Dermis microvascular lymphatic vessel endothelial cell (primary cell): ENCODE measurements at places on chromosomes 6 and 20.
A peak's percentile ranks its signal among the peaks of the same experiment; 100 is the strongest.

- DNase-seq, result peak; percentile 53
Observed at GRCh38 chr6:41092421-41093140, 19.8 kb downstream of the NFYA start.

DNA sequence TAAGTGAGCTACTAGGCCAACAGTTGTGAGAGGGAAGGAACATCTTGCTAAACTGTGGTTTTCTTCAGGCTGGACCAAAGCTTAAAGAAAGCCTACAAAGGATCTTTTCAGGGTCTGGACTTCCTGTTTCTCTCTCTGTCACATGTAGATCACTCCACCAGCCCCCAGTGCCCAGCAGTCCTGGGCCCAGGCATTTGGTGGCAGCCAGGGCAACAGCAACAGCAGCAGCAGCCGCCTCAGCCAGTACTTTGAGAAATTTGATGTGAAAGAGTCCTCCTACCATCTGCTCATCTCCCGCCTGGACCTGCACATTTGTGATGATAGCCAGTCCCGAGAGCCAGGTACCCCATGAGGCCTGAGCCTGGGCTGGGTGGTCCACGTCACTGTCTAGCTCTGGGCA is 44.1 kb downstream of the BLTP3A start:
- no peak for DNase-seq

DNA sequence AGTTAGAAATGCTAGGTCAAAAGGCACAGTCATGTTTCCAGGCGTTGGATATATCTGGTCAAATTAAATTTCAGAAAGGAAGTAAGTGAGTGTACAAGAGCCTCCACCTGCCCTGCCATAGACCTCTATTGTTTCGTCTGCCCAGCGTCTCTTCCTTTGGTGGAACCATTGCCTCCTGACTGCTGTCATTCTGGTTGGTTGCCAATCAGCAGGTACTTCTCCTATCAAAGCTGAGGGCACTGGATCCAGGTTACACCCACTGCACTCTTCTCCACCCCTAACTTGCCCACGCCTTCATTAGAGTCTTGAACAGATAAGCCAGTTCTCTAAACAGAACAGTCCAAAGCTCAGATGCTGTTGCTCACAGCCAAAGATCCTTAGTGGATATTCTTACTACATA is 2.6 kb upstream of the WFDC5 start:
- DNase-seq, result no peak

GRCh38 chr6:132187816-132188215 is 213.5 kb downstream of the MOXD1 start:
- no peak for DNase-seq

DNA sequence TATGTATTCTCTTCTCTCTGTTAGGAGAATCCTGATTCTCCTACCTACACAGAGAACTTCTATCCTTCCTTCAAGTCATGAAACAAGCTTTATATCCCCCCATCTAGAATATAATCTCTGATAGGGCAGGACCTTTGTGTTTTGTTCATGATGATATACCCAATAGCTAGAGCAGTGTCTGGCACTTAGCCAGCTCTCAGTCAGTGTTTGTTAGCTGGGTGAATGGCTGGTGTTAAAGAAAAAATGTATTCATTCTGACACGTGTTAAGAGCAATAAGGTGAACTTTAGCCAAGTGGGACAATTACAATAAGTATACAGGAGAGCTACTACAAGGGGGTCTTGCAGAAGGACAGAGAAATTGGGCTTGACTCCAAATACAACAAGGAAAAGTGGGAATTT is 34.3 kb upstream of the TNFRSF21 start:
- peak; percentile 5 for DNase-seq

- DNase-seq, result peak; percentile 3
Observed at GRCh38 chr20:54123587-54124180, 50.1 kb downstream of the CYP24A1 start.

- no peak for DNase-seq
Observed at GRCh38 chr20:36154700-36155628, at the start of gene EPB41L1. TSS of gene EPB41L1 (plus strand) at chr20:36154740. CDS start at chr20:36173778, 19,038 bp downstream.

- DNase-seq, result no peak
Observed at GRCh38 chr20:49851231-49851705, 38.6 kb downstream of the SLC9A8 start.

DNA sequence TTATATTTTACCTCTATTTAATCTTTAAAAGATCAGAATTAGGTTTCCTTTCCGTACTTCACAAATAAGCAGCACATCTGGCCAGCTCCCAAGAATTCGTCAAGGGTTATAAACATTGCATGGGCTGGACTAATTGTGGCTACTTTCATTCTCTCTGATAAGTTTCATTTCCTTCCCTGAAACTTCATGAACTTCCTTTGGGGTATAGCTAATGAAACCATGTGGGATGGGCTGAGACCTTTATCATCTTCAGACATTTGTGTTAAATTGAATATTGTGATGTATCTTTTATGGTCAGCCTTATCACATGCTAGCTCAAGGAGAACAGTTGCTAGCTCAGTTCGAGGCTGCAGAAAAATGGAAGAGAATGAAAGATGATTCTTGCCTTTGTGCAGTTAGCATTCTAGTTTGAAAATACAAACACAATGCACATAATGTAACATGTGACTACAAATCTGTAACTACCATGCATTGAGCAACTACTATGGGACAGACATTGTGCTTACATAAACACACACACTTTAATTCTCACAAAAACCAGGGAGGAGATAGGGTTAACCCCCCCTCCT is 1.7 kb upstream of the GMPR start:
- DNase-seq, result peak; percentile 74

- DNase-seq, result no peak
Observed at GRCh38 chr6:37801605-37801940, 18.0 kb upstream of the ZFAND3 start.

GRCh38 chr6:91221072-91221720 is 634.3 kb upstream of the MAP3K7 start:
- DNase-seq, result no peak

- no peak for DNase-seq
Observed at GRCh38 chr6:81998432-81998831, 246.0 kb upstream of the TENT5A start.

- DNase-seq, result peak; percentile 59
Observed at GRCh38 chr6:21900730-21901129, 307.2 kb downstream of the SOX4 start.

- DNase-seq, result no peak
Observed at GRCh38 chr6:166951670-166952060, 4.7 kb downstream of the RNASET2 start.

DNA sequence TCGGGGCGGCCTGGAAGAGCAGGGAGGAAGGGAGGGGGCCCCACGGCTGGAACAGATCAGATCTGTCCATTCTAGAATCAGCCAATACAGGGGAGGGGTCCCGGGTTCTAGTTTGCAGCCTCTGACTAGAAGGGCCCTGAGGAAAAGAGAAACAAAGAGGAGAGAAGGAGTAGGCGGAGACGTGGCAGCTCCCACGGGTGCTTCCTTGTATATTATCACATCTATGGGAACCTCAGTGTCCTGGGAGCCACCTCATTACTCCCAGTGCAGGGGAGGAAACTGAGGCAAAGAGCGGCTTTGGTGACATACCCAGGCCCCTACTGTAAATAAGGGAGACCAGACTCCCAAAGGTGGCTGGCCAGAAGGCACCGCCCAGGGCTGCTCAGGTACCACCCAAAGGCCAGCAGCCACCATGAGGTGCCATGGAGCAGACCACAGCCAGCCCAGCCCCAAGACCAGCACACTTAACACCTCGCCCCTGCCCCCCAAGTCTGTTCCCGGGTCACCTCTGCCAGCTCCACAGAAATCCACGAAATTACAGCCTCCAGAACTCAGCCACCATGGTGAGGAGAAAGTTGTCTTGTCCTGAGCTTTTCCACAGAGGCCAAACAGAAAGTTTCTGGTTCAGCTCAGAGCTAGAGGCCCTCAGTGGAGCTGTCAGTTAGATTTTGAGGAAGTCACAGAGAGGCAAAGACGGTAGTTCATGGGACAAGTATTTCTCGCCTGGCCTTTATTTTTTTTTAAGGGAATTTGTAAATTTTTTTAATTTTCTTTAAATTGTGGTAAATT is 2.1 kb downstream of the ZC3H12D start:
- no peak for DNase-seq

- no peak for DNase-seq
Observed at GRCh38 chr20:38198238-38198861, 33.3 kb upstream of the TGM2 start.

DNA sequence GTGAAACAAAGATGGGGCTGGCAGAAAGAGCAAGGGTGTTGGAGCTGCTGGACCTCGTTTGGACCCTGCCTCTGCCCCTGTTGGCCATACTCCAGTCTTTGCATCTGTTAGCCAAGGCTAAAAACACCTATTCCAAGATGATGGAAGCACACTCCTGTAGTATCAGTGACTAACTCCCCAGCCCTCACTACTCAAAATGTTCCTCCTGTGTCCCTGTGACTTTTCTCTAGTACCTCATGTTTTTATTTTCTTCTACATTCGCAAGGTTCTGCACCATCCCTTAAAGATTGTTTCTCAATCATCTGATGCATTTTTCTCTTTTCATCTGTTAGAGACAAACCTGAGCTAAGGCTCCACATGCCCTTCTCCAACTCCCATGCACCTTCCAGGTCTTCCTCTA is 8.9 kb downstream of the PERP start:
- no peak for DNase-seq

DNA sequence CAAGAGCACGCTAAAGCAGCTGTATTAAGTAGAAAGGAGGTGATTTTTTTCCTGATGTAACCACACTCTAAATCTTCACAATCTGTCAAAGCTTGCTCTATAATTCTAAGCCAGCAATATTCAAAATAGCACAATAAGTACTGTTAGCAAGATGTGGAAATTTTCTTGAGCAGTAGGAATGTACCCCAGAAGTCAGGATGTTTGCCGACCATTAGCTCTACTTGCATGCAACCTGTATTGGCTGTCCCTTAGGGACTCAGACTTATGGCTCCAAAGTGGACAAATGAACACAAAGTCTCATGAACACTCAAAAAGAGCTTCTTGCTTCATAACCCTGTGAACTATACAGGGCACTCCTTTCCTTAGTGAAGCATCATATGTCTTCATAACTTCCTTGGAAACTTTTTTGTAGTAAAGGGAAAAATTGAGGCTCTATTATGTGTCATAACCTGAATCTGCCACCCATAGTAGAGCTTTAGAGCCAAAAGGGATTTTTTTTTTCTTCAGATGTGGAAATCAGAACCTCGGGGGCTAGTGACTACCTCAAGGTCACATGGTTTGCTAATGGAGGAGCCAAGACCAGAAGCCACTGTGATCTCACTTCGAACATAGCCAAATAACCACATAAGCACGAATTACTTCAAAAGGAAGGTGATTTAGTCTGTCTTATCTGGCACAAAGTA is 54.5 kb downstream of the ADGRG6 start:
- no peak for DNase-seq

DNA sequence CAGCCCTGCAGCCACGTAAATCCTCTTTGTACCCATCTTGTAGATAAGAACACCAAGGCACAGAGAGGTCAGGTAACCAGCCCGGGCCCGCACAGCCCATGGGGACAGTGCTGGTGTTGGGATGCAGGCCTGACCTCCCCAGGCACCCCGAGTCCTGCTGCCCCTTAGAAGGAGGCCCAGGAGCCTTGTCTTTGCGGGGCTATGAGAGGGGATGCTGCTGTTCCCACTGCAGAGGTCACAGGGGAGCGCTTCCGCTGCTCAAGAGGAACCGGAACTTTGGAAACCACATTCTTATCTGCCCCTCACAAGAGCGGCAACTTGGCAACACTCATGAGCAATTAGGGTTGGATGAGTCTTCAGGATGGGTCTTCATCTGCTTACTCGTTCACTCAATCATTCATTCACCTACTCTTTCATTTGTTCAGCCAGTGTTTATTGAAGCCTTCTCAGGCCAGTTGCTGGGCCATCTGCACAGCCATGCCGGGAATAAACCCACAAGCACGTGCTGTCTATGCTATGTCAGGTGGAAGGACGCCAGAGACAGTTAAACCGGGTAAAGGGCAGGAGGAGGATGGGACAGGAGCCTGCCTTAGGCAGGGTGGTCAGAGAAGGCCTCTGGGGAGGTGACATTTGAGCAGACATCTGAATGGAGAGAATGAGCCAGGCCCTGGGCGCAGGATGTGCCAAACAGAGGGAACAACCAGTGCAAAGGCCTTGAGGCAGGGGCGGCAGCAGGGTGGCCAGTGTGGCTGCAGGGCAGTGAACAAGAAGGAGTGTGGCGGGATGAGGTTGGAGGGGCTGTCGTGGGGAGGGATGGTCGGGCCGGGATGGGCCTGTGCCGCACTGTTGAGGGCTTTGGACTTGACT is 60.8 kb downstream of the RBM38 start:
- DNase-seq, result no peak

GRCh38 chr6:29749308-29749662 is 26.1 kb downstream of the HLA-F start:
- DNase-seq, result no peak

- DNase-seq, result no peak
Observed at GRCh38 chr20:45456632-45457031, 12.9 kb upstream of the WFDC2 start.

GRCh38 chr20:58650181-58650775 is 805 bp upstream of the STX16 start:
- no peak for DNase-seq

GRCh38 chr6:168741305-168741704 is 300.3 kb downstream of the SMOC2 start:
- no peak for DNase-seq

GRCh38 chr6:80553071-80553740 is 446.7 kb downstream of the BCKDHB start:
- peak; percentile 39 for DNase-seq

DNA sequence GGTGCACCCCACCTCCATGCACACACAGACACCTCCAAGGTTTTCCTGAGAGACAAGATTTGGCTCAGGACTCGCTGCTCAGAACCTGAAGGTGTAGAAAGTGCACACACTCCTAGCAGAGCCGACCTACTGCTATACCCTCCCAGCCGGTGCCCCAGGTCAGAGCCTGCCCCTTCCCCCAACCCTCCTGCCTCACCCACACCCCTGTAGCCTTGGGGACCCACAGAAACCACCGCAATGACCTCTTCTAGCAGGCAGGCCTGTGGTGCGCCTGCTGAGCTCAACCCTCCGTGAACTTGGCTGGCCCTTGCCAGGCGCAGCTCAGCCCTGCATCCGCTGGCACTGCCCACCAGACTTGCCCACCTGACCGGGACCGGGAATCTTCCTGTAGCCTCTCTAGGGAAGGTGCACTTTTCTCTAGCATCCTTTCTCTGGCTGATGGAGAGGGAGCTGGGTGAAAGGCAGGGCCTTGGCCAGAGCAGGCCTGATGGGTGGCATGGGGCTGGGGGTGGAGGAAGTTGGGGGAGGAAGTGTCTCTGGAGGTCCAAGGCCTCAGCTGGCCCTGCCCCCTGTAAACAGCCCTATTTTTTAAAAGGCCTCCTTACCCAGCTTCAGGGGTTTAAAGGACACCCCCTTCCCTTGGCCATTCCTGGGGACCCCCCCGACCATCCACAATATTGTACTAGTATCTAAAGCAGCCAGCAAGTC is 36.9 kb upstream of the SLCO4A1 start:
- no peak for DNase-seq
